ENCODE measurements at places on chromosomes 7 and 10.

DNA sequence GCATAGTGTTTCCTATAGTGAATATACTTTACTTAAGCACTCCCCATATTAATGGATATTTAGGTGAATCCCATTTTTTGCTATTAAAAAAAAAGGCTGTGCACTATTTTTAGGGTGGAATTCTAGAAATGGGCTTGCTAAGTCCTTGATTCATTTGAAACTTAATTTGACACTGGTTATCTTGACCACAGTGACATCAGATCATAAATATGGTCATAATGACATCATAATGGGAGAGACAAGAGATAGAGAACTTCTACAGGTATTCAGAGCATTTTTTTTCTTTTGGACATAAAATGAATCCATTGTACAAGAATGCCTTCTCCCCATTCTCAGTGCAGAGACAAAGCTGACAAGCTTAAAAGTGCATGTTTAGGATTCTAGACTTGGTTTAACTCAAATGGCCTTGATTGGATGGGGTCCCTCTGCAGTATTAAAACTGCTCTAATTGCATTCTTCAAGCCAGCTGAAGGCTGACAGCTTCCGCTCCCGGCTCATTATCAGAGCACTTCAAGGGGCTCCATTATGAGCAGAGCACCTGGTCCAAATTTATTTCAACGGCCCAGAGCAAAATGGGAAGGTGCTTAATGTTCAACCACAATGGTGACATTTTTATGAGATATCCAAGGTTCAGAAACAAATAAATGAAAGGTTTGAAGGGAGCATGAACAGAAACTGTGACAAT, 104.8 kb downstream of the JAZF1 start:
- no peak for DNase-seq

GRCh38 chr7:21724562-21724961, 181.7 kb downstream of the DNAH11 start:
- DNase-seq = no peak

DNA sequence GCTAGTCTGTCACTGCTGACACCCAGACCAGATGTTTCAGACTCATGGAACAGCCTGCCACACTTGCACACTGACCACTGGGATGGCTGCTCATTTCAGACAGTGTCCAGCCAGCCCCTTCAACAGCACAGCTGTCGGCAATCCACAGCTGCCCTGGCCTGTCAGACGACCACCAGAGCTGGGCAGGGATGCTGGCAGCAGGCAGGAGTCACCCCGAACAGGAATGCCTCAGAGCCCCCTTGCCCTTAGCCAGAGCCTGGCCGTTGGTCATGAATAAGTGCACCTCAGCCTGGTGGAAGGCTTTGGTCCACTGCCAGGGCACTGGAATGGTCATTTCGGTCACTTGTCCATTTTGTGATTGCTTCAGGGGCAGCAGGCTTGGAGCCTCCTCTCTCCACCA, 149.6 kb upstream of the TCERG1L start:
- no peak for DNase-seq

DNA sequence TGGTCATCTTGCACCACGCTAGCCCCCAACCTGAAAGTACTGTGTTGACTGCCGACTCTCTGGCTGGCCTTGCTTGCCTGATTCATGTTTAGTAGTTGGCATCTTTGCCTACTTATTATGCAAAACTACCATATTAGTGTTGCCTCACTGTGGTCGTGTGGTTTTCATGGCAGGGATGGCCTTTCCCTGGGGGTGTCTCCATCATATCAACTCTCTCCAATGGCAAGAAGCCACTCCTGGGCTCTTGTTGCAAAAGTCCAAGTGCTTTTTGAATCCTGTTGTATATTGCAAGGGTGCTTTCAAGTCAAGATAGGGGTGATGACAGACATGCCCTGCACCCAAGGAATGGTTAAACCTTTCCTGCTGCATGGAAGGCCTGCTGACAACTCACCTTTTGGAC, 39.4 kb downstream of the ABLIM1 start:
- no peak for DNase-seq

DNA sequence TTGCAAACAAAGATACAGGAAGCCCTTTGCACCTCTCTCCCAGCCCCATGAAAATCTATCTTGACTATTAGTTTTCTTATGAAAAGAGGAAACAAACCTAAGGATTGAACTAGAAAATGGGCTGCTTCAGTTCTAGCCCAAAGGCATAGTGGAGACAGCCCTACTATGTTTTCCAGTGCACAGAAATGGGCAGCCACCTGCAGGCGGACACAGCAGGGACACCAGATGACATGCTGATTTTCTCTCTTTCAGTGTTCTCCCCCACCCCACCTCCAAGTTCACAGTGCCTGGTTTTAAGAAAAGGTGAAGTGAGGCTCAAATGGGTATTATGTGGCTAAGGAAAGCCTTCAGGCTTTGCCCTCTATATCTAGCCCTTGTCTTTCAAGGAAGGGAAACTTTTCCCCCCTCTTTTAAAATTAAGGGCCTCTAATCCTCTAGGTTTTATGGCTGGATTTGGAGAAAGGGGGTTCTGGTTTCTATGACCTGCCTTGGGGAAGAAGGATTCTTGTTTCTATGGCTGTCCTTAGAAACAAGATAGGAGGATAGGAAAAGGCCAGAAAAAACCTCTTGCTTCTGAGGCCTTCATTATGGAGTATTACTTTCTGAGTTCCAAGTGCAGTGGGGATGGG, 23.5 kb upstream of the DDX50 start:
- no peak for DNase-seq

DNA sequence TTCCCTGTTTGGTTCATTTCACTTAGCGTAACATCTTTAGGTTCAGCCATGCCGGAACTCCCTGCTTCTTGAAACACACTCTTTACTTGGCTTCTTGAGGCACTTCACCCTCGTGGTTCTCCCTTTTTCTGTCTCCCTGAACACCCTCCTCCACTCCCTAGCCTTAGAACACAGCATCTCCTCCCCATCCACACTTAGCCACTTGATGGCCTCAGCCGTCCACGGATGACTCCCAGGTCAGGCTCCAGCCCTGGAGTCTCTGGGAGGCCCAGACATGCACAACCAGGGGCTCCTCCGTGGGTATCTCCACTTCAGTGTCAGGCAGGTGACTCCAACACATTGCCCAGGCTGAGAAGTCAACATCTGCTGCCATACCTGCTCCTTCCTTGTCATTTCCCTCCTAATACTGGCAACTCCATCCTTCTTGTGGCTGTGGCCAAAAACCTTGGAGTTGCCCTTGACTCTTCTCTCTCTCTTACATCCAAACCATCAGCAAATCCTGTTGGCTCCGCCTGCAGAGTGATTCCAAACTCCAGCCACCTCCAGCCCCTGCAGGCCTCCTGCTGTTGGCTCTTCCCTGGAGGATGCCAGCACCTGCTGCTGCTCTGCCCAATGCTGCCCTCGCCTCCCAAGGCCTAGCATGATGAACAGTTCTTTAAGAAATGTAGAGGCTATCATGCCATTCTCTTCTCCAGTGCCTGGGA, 8.4 kb upstream of the INMT start:
- no peak for DNase-seq

DNA sequence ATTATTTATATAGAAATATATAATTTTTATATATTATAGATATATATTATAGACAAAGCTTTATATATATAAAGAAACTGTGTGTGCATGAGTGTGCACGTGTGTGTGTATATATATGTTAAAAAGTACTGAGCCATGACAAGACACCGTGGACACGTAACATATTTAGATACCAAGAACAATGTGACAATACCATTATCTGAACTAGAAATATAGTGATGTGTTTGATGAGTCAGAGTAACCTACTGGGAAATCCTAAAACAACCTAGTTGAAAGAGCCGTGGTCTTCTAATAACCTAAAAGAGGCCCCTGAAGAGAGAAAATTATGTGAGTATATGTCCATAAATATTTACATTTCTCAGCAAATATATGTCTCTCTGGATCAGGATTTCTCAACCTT, 50.7 kb upstream of the ITGB8 start:
- DNase-seq = no peak

DNA sequence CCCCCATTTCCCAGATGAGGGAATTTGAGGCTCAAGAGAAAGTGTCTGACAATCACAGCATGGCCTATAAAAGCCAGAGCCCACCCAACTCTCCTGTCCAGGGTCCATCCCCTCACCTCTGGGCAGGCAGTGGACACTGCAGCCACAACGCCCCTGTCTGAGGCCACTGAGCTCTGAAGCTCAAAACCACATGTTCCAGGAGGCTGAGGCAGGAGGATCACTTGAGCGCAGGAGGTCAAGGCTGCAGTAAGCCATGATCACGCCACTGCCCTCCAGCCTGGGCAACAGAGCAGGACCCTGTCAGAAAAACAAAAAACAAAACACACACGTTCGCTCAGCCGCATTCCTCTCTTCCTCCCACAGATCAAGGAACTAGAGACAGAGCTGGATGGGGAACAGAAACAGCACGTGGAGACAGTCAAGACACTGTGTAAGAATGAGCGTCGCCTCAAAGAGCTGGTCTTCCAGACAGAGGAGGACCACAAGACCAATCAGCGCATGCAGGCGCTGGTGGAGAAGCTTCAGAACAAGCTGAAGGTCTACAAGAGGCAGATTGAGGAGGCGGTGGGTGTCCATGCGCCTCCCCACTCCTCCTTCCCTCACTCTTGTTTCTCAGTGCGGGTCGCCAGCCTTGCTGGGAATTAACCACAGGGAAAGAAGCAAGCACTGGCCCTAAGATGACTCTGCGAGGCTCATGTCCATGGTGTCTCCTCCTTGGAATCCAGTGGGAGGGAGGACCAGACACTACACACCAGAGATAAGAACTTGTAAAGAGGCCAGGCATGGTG, 20.0 kb upstream of the ARPC1A start:
- DNase-seq = no peak
